Coronary artery (tissue), 2 donors: ENCODE measurements at places on chromosomes 4 and X.

- DNase-seq: no peak
Measured at GRCh38 chr4:90234916-90235547, 107.8 kb downstream of the CCSER1 start.

- no peak for DNase-seq
Measured at GRCh38 chrX:137032341-137032694, 1.5 kb downstream of the GPR101 start.

GRCh38 chr4:163816494-163816893 is 322.0 kb downstream of the TMA16 start:
- no peak for DNase-seq

DNA sequence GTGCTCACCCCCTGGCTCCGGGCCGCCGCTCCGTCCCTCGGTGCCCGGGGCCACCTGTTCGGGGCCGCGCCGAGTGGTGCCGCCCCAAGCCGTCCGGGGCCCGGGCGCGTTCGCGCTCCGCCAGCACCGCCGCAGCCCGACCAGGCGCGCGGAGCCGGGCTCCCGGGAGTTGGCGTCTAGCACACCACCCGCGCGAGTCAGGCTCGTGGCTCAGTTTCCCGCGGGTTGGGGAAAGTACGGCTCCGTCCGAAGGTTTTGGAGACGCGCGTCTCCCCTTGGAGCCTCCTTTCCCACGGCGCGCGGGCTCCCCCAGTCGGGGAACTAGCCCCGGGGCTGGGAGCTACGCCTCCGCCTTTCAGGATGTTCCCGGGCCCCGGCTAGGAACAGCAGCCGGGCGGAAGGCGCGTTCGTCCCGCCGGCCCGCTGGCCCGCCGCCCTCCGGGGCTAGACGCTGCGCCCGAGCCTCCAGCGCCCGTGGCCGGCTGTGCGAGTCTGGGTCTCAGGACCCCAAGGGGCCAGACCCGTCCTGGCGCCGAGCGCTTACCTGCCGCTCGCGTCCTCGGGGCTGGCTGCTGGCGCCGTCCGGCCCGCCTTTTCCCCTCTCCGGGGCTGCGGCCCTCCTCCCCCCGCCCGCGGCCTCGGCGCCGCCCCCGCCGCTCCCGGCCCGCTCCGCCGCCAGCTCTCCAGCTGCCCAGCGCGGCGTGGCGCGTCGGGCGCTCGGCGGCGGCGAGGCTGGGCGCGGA is at the start of gene ADGRG2:
ADGRG2 (minus strand) TSS at position 571 of the 743 bp plus-strand sequence. CDS start 53,634 bp downstream, outside the sequence.
- DNase-seq: no peak

GRCh38 chrX:85505801-85506200 is 126.3 kb upstream of the POF1B start:
- DNase-seq: no peak

DNA sequence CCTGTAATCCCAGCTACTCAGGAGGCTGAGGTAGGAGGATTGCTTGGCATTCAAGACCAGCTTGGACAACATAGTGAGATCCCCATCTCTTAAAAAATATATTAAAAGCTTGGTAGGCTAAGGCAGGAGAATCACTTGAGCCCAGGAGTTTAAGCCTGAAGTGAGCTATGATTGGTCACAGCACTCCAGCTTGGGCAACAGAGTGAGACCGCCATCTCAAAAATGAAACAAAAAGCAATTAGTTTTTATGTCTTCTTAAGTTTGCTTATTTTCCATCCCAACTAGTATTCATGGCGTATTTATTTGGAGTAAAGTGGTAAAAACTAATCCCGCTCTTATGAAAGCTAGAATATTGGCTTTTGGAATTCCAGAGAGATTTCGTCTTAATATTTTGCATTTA is 25.4 kb upstream of the PDE5A start:
- no peak for DNase-seq

DNA sequence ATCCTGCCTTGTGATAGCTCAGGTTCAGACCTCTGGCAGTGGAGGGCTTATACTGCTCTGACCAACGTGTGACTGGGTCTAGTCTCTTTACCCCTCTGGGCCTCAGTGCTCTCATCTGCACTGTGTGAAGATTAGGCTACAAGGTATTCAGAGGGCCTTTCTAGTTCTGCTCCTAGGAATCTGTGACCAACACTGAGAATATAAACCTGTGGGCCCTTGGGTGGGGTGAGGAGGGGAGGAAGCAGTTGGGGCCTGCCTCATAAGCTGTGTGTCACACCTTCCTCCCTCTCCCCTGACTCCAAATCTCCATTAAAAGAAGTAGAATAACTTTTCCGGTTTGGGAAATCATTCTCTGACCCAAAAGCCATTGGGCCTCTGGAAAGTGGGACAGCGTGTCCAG is 66.3 kb upstream of the MSN start:
- no peak for DNase-seq

- DNase-seq: no peak
Measured at GRCh38 chr4:7595934-7596461, 161.3 kb upstream of the PSAPL1 start.

DNA sequence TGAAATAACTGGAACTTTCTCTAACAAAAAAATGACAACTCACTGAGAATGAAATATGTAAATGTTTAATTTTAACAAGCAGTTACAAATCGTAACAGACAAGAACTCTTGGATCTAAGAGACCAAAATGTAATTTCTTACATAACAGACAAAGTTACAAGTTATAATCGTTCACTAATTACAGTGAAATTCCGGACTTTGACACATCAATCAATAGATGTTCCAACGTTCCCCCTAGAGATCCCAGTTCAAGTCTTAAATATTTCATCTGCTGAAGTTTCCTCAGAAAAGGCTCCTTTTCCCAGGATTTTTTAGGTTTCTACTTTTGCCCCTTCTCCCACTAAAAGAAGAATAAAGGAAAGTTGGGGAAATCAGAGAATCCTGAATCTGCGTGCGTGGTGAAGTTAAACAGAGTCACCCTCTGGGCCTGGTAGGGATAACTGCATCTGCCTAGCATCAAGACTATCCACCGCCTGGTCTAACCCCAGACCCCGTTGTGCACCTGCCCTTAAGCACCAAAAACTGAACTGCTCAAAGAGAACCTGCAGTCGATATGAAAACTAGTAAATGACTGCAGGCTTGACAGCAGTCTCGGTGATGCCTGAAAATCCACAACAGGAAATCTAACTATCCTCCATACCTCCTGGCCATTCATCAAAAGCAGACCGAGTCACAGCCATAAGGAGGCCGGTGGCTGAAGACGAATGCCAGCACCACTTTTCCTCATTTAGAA is 2.3 kb downstream of the IRF2 start:
- no peak for DNase-seq

- DNase-seq: no peak
Measured at GRCh38 chr4:48944252-48944651, 37.7 kb upstream of the OCIAD2 start.

- DNase-seq: no peak
Measured at GRCh38 chr4:153794006-153794405, 5.1 kb upstream of the SFRP2 start.

GRCh38 chr4:71198958-71199357 is 139.9 kb upstream of the SLC4A4 start:
- no peak for DNase-seq

DNA sequence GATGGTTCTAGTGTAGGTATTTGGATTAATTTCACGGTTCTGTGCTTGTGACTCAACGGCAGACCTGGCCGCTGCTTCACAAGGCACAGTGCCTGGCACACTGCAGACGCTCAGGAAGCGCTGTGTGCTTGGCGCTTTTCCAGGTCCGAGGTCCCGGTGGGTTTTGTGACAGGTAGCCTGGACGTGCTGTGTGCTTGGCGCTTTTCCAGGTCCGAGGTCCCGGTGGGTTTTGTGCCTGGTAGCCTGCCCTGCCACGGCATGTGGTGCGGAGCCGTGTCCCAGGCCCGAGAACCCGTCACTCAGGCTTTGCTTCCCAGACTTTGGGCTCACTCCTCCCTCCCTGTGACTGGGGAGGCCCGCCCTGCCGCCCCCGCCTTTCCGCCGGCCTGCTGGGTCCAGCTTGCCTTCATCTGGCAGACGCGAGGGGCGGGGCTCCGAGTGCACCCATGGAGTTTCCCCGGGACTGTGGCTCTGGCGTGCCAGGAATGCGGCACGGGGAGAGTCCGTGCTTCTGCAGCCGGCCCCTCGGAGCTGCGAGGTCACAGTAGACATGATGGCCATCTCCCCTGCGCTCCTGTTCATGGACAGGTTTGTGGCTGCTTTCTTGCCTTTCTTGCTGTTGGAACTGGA is 44.2 kb downstream of the TBC1D14 start:
- no peak for DNase-seq

DNA sequence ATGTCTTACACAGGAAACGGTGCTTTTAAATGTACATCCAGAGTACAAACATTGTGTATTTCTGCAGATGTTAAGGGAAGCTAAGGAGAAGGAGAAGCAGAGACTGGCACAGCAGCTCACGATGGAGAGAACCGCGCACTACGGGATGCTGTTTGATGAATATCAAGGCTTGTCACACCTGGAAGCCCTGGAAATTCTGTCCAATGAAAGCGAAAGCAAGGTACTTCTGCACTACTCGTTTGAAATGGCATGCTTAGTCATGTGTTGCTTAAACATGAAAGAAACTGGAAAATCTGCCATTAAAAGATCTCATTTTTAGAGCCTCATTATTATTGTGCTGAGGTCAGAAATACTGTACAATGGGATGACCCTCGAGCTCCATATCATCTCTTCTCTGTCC is 47.2 kb downstream of the FAM114A1 start:
- no peak for DNase-seq

DNA sequence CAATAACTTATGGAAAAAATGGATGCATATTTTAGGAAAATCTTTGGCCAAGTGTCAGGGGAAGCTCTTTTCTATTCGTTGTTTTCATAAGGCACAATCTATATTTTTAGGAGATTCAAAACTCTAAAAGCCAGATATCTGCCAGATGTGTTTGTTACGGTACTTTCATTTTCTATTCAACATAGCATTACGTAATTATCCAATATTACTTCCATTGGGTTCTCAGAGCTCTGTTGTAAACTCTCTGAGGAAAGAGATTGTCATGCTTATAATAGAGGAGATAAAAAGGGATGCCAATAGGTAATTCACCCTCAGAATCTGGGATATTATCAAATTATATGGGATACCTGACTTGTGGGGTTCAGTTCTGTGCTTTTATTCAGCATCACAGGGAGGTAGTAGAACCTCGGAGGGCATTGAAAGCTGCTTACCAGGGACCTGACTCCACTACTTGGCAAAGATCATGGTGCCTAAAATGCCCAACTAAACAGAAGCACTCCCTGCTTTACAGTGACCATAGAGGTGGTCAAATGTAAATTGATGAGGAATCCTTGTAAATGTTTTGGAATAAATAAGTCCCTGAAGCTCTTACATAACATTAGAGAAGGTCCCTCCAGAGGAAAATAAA is 32.9 kb upstream of the GC start:
- DNase-seq: no peak

DNA sequence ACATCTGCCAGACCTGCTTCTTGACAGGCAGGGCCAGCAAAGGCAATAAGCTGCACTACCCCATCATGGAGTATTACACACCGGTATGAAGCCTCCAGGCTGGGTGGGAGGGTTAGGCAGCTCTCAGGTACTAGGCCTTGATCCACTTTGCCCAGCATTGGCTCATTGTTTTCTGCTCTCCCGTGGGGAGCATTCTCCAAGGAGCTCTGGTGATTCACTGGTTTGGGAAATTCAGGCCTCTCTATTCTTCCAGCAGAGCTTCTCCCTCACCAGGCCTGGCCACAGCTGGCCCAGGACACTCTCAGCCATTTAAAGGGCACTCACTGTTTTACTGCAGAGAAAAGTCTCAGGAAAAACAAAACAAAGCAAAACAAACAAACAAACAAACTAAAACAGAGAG is 33.0 kb downstream of the DRP2 start:
- no peak for DNase-seq

DNA sequence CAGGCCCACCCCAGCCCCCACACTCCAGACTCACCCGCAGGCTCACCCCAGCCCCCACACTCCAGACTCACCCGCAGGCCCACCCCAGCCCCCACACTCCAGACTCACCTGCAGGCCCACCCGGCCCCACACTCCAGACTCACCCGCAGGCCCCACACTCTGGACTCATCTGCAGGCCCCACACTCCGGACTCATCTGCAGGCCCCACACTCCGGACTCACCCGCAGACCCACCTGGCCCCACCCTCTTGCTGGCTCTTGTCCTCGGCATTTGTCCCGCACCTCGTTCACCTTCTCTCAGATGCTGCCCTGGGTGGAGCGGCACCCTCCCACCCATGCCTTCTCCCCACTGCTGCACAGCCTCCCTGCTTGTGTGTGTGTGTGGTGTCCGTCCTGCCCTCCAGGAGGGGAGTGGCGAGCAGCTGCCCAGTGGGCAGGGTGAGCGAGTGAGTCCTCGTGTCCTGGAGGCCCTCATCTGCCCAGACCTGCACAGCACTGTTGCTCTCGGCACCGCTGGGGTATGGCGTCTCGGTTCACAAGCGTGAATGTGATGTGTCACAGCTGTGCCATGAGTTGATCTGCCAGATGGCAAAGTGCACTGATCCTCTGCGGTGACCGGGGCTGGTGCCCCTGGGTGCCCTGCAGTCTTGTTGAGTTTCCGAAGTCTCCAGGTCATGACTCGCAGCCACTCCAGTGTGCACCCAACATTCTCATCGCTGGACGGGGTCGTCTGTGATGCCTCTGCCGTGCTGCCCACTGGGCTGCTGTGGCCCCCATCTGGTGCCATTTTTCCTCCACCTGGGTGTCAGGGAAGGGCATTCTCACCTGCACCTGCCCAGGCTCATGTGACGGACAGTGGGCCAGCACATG is 27.7 kb downstream of the MAEA start:
- no peak for DNase-seq

DNA sequence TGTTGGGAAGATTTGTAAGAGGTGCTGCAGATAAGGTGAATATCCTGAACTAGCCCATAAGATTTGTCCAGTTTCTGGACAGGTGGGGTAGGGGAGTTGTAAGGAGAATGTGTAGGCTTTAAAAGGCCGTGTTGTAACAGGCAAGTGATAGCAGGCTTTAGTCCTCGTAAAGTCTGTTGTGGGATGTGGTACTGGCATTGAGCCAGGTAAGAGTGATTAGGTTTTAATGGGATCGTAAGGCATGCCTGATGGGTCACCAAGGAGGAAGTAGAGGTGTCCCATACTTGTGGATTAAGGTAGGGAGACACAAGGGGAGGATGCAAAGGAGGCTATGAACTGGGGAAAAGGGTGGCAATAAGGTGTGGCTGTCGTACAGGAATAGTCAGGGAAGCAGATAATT is 256.9 kb upstream of the DKK2 start:
- no peak for DNase-seq

DNA sequence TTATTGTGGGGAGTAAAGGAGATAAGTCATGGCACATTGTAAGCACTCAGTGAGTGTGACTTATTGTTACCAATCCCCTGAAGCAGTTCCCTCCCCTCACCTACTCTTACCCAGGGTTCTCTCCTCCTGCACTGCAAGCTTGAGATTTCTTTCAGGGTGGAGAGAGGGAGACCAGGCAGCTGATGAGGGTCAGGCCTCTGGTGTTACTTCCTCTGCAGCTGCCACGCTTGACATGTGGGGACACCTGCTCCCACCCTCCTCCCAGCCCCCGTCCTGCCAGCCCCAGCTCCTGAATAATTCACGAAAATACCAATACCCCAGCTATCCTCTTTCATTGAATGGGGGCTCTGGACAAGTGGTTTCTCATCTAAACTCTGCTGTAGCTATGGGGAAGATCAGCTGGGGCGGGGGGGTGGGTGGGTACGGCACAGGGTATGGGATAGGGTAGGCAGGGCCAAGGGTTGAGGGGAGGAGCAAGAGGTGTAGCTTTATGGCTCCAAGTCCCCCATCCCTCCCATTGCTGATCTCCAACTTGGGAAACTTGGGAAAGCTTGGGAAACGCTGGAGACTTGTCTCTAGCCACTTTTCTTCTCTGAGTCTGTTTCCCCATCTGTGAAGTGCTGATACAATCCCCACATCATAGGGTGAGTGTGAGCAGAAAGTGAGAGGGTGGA is 148.5 kb upstream of the PJA1 start:
- DNase-seq: peak; percentile 26
